Type B pancreatic cell (in vitro differentiated cells): ENCODE measurements at places on chromosomes 5 and 9. TPM values are rescaled to one million over a fixed set of nuclear protein-coding genes. Genes with fewer than 3 reads are reported as not detected.

DNA sequence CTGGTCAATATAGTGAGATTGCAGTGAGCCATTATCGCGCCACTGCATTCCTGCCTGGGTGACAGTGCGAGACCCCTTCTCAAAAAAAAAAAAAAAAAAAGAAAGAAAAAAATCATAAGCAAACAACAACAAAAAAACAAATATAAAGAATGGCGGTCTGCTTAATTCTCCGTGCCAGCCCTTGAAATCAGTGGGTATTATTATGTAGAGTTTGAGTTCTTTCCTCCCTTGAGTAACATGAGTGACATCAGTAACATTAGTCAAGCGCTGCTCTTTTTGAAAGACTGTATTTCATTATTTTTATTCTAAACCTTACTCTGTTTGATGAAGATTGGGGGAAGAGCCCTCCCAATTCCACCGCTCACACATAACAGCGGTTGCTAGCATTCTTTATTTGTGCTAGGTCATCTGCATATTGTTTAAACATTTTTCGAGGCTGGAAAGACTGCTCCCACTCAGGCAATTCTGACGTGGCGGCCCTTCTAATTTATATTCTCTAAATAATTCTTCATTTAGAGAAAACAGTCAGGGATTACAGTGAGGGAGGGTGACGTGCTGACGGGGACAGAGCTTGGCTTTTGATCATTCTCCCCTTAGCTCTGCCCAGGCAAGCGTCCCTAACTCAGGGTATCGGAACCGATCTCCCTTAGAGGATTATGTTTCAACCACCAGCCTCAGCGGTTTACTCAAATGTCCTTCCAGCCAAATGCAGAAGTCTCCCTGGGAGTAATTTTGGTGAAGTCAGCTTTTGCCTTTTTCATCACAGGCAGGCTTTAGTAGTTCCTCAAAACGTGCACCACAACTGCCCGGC is 860 bp upstream of the MARCHF6 start:
- no peak for DNase-seq

GRCh38 chr9:78644359-78644758 is 347.4 kb downstream of the PSAT1 start:
- no peak for DNase-seq

DNA sequence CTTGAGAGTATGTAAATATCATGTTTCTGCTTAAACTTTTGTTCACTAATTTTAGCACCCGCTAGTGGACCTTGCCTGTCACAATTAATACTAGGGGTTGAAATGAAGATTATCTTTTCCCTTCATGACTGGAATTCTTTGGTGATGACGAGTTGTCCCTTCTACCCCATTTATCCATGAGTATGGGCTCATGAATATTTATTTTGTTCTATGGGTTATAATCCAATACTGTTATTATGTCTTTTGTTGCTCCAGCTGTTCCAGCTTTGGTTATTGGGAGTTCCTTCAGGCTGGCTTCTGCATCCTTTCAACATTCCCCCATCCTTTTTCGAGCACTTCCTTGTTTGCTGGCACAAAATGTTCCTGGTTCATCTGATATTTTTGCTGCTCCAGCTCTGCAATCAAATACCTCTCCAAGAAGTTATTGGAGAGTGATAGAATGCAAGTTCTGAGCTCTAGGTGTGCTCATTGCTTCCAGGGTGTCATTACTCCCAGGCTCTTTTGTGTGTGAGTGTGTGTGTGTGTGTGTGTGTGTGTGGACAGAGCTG is 19.7 kb upstream of the ARHGEF28 start:
- no peak for DNase-seq

- no peak for DNase-seq
Measured at GRCh38 chr5:6228257-6229250, 149.8 kb downstream of the MED10 start.

DNA sequence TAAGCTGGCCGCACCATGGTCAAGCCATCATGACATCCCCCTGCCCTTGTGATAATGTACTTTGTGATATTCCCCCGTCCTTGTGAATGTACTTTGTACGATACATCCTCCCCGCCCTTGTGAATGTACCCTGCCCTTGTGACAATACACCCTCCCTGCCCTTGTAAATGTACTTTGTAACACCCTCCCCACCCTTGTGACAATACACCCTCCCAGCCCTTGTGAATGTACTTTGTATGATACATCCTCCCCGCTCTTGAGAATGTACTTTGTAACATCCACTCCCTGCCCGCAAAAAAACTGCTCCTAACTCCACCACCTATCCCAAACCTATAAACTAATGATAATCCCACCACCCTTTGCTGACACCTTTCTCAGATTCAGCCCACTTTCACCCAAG is 313.8 kb downstream of the CTNND2 start:
- DNase-seq: no peak

GRCh38 chr5:33091571-33092363 is 349.0 kb upstream of the TARS1 start:
- DNase-seq: no peak

GRCh38 chr9:76240578-76240977 is 153.6 kb downstream of the RFK start:
- DNase-seq: no peak

Gene TLX3
- 2.1 and 7.8 TPM in 2 replicates for total RNA-seq

Gene DMRTA1
- 1.2 and 1.5 TPM in 2 replicates for total RNA-seq

Gene RNF208
- total RNA-seq: 12.1 and 15.7 TPM in 2 replicates

GRCh38 chr9:5593904-5594303 is 35.0 kb upstream of the RIC1 start:
- no peak for DNase-seq

DNA sequence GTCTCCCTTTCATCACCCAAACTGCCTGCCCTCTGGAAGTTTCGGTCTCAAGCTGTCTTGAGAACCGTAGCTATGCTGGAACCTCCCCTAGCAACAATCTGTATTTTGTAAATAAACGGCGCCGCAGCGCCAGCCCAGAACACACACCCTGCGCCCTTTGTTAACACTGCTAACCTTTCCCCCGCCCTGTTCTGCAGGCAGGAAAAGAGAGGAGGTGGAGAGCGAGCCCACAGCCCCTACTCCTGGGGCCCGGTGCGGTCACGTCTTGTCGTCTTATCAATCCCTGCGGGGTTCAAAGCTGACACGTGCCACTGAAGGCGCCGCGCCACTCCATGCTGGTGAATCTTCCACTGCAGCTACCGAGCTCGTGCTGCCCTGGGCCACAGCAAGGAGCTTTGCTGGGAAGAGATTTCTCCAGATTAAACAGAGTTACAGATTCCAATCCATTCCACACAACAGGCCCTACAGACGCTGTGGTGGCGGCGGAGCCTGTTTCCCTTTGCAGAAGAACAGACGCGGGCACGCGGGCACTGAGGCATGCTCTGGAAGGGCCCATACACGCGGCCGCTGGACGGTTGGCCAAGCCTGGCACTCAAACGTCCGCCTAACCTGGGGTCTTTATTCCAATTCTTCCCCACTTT is 25.3 kb downstream of the ZDHHC11B start:
- DNase-seq: peak; percentile 72

Gene SUSD3
- total RNA-seq: 1.5 and 3.8 TPM in 2 replicates

Gene CDX1
- total RNA-seq: 5.0 and 13.4 TPM in 2 replicates

Gene PLPP7
- 0.50 and 3.1 TPM in 2 replicates for total RNA-seq

Gene C1QTNF2
- total RNA-seq: 0.21 and 0.31 TPM in 2 replicates

Gene KIF27
- 9.3 and 13.3 TPM in 2 replicates for total RNA-seq

DNA sequence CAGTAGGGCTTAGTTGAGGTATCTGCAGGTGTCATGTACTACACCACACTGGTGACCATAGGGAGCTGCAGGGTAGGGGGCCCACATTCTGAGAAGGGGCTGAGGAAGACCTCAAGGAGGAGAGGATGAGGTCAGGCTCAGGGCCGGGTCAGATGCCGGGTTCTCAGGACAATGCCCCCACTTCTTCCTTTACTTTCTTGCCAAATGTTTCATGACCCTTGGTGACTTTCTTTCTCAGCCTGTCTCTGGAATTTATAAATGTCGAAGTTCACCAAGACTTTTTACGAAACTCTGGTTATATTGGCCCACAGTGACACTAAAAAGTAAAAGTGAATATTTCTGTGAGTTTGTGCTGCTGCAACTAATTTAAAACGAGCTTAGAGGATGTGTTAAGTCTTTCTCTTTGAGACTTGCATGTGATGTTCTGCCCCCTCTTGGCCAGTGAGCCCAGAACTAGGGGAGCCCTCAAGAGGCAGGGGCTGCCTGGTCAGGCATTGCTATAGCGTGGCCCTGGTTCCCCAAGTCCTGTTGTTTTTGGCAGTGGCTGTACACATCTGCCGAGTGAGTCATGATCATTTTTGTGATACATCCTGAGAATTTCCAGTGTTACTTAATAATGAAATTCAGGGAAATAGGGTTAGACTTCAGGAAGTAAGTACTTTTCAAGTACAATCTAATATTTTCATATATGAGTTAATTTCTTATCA is 11.2 kb downstream of the ACO1 start:
- no peak for DNase-seq

Gene SV2C
- total RNA-seq: 0.64 and 6.9 TPM in 2 replicates
